ENCODE measurements at places on chromosomes 7 and 10. TPM values are rescaled to one million over a fixed set of nuclear protein-coding genes. Genes with fewer than 3 reads are reported as not detected.

DNA sequence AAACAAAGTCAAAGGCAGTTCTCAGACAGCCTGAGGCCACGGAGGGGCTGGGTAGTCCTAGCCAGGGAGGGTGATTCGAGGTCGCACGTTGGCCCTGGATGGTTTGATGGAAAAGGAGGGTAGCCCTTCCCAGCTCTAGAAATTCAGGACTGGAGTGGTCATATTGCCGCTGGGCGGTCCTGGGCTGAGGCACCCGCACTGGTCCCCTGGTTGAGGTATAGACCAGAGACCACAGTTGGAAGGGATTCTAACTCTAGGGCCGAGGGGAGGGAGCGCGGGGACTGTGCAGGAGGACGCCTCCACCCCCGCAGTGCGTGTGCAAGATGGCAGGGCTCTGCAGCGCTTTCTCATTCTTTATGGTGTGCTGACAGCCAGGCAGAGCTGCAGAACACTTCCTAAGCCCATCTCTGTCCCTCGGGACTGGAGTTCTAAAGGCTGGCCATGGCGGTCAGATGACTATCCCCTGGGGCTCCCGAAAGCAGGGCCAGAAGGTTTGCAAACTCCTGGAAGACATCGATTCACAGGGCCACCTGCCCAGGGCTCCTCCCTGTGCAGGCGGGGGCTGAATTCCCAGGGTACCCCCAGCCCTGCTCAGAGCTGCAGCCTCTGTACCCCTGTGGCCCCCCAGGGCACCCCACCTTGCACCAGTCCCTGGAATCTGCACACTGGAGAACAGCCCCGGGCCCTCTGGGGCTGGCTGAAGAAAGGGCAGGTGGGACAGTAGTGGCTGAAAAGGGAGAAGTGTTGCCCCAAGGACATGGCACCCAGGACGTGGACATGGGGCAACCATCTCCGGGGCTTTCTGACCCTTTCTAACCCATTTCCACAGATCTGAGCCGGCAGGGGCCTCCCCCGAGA is 51.0 kb upstream of the ELN start:
- no peak for DNase-seq

GRCh38 chr7:16106300-16106699 is 315.0 kb downstream of the CRPPA start:
- no peak for DNase-seq

- no peak for DNase-seq
Observed at GRCh38 chr7:157635148-157635500, 298.3 kb downstream of the DNAJB6 start.

DNA sequence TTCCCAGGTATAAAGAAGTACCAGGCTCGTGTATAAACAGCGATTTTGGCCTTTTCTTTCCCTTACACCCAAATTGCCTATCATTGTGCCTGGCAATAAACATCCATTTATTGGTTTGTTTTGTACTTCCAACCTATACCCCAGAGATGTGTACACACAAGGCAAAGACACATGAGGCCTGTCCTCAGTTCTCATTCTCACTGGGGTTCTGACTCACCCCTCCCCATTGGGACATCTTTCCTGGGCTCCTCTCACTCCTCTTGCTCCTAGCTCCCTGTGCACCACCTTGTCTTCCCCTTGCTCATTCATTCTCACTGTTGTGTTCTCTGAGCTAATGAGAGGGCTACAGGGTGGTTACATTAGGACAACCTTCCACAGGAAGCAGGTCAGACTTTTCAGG is 240.7 kb downstream of the ANK3 start:
- DNase-seq, result no peak

DNA sequence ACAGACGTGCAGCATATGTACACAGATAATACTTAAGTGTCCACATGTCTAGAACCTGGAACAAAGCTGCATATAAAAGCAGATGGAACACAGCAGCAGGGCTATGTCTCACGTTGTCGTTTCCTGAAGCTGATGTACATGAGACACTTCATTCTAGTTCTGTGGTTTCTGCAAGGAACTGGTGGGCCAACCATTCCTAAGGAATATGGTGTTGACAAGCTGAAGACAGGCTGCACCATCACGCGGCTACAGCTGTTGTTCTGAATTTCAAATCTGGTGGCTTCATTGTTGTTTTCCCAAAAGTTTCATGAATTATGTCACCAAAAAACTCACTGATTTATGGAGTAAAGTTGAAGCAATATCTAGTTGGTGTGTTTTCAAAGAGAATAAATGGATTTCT is 33.7 kb downstream of the PRKAG2 start:
- DNase-seq, result no peak

- peak; percentile 21 for DNase-seq
Observed at GRCh38 chr7:88401009-88401623, 94.4 kb upstream of the STEAP4 start.

Gene TMEM139
- total RNA-seq, result 0.46 TPM

DNA sequence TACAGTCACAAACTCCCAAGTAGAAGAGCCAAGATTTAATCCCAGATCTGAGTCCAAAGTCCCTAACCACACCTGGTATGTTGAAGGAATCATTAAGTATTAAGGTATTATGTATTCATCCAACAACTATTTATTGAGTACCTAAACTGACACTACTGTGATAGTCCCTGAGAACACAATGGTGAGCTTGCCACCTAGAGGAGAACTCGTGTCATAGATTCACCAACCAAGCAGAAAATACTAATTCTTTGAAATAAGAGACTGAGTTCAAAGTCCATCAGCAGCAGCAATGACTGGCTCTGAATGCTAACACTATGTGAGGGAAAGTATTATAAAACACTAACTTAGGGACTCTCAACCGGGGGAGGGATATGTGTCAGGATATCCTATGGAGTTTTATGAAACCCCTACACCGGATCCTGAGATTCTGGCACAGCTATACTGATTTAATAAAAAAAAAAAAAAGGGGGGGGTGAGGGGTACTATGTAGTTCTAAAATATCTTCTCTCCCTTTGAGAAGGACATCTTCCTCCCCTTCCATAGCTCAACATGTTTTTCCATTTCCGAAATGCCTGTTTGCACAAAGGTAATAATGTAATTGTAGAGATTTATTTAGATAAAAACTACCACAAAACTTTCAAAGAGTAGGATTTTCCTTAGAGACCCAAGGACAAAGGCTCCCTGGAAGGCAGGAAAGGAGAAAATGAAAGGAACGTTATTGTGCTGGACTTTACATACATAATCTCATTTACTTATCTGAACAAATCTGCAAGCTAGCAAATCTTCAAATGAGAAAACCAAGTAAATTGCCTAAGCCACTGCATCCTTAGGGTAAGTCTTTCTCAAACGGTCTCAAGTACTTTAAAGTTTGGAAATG is 1.6 kb downstream of the NCOA4 start:
- DNase-seq, result peak; percentile 80

DNA sequence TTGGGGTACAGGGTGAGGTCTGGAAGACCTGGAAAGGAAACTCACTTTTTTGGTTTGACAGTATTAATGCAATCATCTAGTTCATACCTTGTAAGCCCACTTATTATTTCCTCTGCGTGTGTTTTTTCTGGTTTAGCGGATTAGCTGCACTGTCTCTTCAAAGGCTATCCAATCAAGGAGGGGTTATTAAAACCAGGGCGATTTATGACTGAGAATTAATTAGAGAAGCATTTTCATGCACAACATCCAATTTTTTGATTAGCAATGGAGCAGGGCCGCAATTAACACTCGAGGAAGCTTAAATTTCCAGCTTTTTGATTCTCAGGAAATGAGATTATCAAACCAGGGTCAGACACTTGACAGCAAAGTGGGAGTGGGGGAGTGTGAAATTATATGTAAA is 248.9 kb downstream of the EXOC4 start:
- DNase-seq, result no peak

GRCh38 chr7:24879291-24879690 is 100.7 kb downstream of the OSBPL3 start:
- no peak for DNase-seq

Gene NPY4R2
- not detected for total RNA-seq

- no peak for DNase-seq
Observed at GRCh38 chr10:119650062-119650461, 1.1 kb upstream of the BAG3 start.

DNA sequence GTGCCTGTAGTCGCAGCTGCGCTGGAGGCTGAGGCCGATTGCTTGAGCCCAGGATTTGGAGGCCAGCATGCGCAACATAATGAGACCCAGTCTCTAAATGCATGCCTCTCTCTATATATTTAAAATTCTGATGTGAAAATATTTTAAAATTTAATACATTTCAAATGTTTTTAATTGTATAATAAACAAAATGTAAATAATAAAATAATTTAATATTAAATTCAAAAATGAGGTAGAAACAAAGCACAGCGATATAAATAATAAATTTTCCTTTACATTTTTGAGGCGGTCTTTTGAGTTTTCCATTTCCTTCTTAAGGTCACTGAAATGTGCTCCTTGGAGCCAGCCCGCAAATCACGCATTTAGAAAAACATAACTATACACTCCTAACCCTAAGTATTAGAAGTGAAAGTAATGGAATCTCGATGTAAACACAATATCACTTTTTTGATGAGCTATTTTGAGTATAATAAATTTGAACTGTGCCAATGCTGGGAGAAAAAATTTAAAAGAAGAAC is 523 bp upstream of the CDK1 start:
- no peak for DNase-seq

GRCh38 chr7:16695621-16696237 is 49.7 kb downstream of the BZW2 start:
- DNase-seq, result peak; percentile 19

Gene ASB10
- total RNA-seq, result not detected

- no peak for DNase-seq
Observed at GRCh38 chr10:89030791-89031190, 40.2 kb downstream of the FAS start.

GRCh38 chr7:13988065-13988464 is 1.4 kb downstream of the ETV1 start:
- DNase-seq, result no peak

- DNase-seq, result no peak
Observed at GRCh38 chr7:11341285-11341944, 367.7 kb downstream of the PHF14 start.

- DNase-seq, result no peak
Observed at GRCh38 chr10:106395041-106395749, 769.3 kb downstream of the SORCS1 start.

DNA sequence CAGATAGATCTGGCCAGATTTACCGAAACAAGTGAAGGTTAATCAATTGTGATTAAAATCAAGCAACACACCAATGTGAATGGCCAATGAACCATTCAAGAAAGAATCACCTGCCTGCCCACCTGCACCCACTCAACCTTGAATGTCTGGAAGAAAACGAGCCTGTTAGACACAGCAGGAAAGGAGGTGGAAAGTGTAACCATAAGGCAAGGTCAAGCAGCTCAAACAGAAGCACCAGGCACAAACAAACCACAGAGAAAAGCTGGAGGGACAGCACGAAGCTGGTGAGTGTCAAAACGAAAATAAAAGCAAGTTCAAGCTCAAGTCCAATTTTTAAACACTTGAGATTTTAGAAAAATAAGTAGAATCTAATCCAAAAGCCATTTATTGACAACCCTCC is 64.9 kb downstream of the STEAP1B start:
- DNase-seq, result peak; percentile 80

- no peak for DNase-seq
Observed at GRCh38 chr7:7180725-7181449, 1.5 kb upstream of the C1GALT1 start.

Gene OR2A42
- total RNA-seq, result not detected

DNA sequence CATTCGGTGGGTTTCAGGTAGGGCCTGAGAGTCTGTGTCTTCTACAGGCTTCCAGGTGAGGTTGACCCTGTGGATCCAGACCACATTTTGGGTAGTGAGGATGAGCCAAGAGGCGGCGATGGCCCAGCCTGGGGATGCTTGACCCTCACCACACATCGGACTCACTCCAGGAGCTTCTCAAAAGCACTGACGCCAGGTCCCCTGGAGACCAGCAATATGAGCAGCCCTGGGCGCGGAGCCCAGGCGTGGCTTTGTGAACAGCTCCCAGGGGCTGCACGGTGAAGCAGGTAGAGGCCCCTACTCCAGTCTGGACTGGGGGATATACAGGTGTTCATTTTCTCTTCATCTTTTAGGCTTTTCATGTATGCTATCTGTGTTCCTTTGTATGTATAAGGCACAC is 139.7 kb upstream of the PCBD1 start:
- no peak for DNase-seq

DNA sequence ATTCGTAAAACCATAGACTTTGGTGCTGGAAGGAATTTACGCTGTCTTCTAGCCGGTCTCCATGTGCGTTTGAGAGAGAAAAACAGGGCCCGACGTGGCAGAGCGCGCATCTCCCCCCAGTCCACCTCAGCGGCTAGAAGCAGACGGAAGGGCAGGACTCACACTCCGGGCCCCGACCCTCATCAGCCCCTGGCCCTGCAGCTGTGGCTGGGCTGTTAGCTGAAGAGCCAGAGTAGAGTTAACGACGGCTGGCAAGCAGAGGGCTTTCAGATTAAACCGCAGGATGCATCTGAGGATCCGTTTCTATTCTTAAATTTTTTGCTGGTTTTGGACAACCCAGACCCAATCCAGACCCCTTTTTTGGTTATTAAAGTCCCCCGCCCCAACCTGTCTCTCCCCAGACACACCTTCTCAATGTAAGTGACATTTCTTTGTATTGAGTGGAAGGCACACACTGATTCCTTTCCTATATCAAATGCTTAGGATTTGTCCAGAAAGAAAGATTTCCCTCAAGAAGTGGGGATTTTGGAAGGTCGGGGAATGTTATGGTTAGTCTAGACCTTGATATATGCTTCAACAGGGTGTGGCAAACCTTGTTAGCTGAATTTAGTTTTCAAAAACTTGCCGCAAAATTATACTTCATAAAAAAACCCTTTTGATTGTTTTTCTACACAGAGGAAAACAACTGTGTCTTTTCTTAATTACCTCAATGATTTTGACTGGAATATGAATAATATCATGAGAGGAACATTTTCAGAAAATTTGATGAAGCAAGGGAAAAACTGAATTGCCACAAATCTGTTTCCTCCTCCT is 1.7 kb upstream of the TBX20 start:
- DNase-seq, result no peak

DNA sequence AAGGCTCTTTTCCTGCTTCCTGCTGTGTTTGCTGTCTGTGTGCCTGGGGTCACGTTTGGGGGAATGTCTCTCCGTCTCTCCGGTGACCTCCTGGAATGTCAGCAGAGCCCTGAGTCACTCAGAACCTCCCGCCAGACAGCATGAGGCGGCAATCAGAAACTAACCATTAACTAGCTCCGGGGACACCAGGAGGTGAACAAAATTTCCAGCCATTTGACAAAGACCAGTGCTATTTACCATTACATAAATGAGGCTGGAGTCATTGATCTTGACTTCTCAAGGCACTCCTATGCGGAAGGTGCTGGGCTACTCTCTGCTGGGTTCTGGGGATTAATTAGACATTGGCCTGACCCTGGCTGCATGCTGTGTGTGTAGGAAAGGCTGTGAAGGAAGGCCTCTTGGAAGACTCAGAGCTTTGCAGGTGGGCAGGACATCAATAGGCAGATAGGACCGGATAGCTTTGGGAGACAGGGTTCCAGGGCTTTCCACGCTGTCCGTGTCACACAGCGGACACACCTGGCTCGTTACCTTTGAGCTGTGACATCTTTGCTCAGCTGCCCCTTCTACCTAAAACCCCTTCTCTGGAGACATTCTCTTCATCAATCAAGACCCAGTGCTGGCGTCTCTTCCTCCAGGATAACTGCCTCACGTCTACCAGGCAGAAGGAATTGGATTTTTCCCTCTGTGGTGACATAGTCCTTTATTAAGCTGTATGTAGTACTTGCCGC is 77.0 kb downstream of the PFKFB3 start:
- no peak for DNase-seq

Gene CHST3
- total RNA-seq, result not detected

- DNase-seq, result peak; percentile 45
Observed at GRCh38 chr10:88332503-88333247, 250.4 kb downstream of the RNLS start.

GRCh38 chr7:155422151-155422550 is 35.8 kb upstream of the EN2 start:
- DNase-seq, result no peak

Data from OCI-LY7 (cell line).